CD4-positive, alpha-beta T cell treated with Interleukin-6 at 100 ng/mL for 8 hours (primary cell): ENCODE measurements at places on chromosomes 2 and 18.

- DNase-seq = no peak
These were observed 5.7 kb downstream of the SP140 start for GRCh38 chr2:230231251-230231650.

DNA sequence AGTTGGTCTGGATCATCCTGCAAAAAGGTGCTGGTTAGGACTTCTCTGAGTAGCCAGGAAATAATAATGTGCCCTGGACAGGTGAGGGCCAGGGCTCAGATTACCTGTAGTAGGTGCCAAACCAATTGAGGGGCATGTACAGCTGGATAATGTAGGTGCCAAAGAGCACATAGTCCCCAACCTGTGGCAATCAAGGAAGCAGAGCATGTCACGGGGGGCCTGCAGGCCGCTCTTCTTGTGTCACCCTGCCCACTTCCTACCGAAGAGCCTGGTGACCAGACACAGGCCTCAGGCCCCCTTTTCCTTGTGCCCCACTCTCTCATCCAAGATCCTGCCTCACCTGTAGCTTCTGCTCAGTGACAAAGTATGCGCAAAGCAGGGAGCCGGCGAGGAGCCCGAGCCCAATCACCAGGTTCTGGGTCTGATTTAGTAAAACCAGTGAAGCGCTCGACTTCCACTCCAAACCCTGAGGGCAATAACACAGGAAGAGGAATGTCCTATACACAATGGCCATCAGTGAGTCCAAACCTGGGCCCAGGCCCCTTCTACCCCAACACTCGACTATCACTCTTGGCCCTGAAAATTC lies 5.2 kb downstream of the ABCB6 start:
- DNase-seq = no peak

GRCh38 chr2:9252002-9252357 lies 45.4 kb downstream of the ASAP2 start:
- DNase-seq = no peak

DNA sequence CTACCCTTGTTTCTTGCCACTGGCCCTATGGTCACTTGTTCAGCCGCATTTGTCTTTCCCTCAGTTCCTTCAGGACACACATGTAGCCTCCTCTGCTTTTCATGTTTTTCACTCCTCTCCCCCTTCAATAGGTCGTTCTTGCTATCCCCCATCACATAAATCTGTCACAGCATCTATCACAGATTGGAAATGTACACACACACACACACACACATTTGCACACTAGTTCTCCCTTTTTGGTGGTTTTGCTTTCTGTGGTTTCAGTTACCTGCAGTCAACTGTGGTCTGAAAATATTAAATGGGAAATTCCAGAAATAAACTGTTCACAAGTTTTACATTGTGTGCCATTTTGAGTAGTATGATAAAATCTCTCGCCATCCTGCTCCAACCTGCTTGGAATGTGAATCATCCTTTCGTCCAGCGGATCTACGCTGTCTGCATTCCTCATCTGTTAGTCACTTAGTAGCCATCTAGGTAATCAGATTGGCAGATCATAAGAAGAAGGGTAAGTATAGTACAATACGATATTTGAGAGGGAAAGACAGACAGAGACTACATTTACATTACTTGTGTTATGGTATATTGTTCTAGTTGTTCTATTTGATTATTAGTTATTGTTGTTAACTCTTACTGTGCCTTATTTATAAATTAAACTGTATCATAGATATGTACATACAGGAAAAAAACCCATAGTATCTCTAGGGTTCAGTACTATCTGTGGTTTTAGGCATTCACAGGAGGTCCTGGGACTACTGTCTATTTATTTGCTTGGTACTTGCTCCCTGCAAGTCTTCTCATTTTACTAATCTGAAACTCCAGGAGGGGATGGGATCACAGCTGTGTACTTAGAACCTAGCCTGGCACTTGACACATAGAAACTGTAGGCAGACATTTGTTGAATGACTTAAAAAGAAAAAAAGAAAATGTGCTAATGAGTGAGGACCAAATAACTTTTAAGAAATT lies 86.1 kb upstream of the PNPT1 start:
- no peak for DNase-seq

DNA sequence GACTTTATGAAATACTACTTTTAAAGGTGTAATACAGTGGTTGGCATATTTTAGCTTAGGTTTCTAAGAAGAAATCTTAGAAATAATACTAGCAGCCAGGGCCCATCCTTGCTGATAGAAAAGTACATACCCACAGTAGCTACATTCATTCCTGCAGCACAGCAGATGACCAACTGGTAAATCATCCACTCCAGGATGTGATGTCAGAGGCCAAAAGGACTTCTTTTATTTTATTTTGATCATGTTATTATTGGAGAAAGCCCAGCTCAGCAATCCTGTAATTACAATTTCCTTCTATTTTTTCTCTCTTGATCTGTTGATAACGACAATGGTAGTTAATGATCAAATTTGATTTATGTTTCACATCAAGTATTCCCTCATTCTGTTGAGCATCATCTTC lies 18.0 kb upstream of the TTN start:
- DNase-seq = no peak

DNA sequence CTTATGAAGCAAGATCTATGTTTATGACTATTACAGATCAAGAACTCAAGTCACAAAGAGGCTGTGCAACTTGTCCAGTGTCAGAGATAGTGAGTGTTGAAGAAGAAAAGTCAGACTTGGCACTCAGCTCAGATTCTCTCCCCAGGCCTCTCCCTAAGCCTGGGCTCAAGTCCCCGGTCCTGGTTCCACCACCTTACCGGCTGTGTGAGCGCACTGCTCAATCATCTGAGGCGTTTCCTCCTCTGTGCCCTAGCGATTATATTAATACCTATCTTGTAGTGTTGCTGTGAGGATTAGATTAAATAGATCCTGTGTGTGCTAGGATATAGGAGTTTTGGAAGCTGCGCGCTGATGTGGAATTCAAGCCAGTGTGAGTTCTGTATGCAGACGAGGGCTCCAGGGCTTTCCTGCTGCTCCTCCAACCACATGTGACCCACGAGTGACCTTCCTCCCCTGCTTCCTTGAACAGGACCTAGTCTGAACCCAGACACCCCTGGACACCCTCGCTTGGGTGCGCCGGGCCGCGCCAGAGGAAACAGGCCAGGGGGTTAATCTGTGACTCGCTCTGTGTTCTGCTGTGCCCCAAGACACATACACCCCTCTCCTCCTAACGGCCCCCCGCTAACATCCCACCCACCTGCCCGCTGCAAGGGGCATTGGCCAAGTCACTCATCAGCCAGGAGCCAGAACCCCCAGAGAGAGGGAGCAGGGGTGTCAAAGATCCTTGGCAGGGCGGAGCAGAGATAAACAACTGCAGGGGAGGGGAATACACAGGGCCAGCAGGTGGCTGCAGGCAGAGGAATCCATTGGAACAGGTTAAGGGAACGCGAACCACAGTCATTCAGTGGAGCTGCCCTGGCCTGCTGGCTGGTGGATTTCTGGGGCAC lies 38.3 kb downstream of the TNS1 start:
- no peak for DNase-seq

GRCh38 chr2:95382192-95382591 lies 20.3 kb upstream of the FAHD2A start:
- DNase-seq = no peak

DNA sequence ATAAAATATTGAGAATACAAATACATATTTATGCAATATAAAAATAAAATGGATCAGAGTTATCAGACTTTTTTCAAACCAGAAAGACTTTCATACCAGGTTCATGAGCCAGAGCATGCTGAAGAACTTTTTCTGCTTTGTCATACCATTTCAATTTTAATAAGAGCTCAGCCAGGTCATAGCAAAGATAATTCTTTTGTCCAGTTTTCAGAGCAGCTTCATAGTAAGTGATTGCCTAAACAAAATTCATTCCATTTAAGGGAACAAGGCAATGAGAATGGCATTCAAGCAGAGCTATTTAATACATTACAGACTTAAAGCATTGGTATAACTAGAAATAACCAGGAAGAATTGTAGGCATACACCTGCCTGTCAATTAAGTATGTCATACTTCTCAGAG lies 42.3 kb downstream of the TTC21B start:
- no peak for DNase-seq

- DNase-seq = no peak
These were observed 56.0 kb upstream of the ACAA2 start for GRCh38 chr18:49869354-49869753.

- no peak for DNase-seq
These were observed 429.2 kb downstream of the PID1 start for GRCh38 chr2:228841877-228842276.

DNA sequence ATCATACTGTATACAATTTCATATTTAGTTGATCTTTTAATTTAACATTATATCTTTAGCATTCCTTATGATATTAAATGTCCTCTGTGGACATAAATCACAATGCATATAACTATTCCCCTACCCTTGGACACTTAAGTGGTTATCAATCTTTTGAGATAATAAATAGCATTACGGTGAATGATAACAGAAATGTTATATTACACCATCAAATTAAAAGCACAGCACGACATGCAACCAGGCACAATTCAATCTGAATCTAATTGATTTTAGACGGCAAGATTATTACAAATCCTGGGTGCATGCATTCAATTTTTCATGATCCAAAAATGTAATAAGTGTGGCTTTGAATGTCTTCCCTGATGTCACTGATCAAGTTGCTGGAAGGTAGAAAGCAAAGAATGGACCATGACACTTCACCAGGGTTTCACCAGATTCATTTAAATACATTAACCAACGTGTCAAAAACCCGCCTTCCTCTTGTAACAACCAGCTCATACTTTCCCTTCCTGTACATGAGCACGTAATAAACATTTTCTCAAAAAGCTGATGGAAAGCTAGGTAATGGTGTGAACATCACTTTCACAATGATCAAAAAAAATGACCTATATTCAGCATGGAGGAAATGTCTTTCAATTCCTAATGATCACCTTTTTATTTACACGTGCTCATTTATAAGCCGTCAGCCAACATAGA lies 513.7 kb upstream of the ID2 start:
- DNase-seq = no peak

DNA sequence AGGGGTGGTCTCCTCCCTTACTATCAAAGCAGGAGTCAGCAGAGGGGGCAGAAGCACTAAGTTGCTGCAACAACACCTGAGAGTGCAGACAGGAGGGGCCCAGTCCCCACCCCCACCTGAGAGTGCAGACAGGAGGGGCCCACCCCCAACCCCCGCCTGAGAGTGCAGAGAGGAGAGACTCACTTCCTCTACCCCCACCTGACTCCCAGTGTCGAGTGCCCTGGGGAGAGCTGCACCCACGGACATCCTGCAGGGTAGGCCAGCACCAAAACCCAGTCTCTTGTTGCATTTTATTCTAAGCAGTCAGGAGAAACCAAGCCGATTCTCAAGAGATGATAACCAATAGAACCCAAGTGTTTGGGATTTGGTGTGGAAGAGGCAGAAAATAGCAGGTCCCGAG lies 78.4 kb downstream of the NAPG start:
- no peak for DNase-seq

DNA sequence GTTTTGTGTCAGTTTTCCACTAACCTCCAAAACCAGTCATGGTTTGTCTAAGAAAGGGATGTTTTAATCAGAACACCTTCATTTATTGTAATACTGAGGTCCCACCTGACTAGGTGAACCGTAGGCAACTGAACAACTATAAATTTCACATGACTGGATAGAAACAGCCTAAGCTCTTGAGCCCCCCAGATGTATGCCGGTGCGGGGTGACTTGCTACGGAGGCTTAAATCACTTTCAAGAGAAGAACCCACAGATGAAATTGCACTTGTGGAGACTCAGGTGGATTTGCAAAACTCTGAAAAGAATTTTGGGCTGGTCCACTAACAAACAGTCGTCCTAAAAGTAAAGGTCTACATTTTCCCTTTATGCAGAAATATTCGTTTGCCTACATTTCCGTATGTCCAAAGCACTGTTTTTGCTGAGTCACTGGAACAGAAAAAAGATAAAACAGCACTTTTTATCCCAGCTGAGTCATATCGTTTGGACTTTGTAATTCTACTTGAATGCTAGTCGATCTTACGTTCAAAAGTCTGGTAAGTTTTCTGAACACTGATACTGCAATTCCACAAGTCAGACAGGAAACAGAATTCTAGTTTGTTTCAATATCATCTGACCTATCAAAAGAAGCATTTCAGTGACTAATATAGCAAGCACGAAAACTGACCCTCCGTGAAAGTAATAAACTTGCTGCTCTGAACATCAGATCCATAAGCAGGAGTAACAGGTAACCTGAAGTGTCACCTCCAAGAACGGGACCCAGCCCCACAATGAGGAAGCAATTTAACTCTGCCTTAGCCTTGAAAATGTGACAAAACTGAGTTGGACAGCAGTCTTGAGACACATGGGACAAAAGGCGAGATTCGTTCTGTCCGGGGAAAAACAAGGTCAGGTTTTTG lies 18.1 kb downstream of the ZNF516 start:
- DNase-seq = no peak

DNA sequence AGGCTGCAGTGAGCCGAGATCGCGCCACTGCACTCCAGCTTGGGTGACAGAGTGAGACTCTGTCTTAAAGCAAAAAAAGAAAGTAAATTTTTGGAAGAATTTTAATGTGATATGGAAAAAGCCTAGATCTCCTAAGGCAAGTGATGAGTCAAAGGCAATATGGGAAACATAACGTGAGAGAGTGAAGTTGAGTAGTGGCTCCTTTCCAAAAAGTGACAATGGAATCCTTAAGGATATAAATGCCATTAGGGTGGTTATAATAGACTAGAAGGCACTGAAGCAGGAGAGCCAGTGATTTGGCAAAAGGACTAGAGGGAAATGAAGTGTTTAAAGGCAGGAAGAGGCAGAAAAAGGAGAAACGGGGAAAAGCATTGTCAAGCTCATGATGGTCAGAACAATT lies 25.6 kb downstream of the ARHGAP28 start:
- no peak for DNase-seq

DNA sequence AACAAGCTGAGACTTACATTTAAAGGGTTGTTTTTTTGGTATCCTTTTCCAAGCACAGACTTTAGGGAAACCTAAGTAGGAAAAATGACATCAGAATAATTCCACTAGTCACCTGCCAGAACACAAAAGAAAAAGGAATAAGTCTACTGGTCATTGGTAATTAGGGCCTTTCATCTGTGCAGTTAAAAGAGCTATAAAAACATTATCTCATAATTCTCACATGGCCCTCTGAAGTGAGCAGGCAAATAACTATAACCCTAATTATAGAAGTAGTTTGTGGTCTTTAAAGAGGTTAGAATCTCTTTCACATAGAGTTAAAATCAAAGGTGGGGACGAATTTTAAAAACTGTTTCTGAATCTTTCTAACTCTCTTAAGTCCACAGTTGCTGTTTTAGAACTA lies 111.1 kb upstream of the B3GNT2 start:
- no peak for DNase-seq
